ENCODE measurements at places on chromosomes 2 and 18. TPM values are rescaled to one million over a fixed set of nuclear protein-coding genes. Genes with fewer than 3 reads are reported as not detected.

DNA sequence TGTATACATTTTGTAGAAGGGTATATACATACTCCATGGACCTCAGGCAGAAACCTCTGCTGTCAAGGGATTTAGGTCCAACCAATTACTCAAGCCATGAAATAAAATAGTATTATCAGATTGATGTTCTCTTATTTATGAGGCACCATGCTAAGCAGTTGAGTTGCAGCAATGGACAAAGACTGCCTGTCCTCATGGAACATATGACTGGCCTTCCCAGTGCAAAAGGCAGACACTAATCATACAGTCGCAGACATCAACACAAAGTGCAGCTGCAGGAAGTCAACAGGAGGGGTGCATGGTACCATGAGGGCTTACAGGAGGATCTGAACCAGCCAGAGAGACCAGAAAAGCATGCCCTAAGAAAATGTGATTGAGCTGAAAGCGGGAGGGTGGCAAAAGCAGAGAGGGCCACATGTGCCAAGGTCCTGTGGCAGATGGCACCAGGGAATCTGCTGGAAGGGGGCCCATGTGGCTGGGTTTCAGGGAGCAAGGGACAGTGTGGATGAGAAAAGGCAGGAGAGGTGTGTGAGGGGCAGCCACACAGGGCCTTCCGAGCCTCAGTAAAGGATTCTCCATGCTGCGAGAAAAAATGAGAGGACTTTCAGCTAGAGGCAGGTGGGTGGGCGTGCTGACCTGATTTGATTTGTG is 61.4 kb upstream of the RNF152 start:
- no peak overlapping the region for H3K4me3 ChIP-seq
- no peaks in the 10 kb centered on the region for H3K36me3 ChIP-seq
- no peaks in the 10 kb centered on the region for H3K4me1 ChIP-seq
- no peak for DNase-seq
- H3K27ac ChIP-seq: no peak overlapping the region

DNA sequence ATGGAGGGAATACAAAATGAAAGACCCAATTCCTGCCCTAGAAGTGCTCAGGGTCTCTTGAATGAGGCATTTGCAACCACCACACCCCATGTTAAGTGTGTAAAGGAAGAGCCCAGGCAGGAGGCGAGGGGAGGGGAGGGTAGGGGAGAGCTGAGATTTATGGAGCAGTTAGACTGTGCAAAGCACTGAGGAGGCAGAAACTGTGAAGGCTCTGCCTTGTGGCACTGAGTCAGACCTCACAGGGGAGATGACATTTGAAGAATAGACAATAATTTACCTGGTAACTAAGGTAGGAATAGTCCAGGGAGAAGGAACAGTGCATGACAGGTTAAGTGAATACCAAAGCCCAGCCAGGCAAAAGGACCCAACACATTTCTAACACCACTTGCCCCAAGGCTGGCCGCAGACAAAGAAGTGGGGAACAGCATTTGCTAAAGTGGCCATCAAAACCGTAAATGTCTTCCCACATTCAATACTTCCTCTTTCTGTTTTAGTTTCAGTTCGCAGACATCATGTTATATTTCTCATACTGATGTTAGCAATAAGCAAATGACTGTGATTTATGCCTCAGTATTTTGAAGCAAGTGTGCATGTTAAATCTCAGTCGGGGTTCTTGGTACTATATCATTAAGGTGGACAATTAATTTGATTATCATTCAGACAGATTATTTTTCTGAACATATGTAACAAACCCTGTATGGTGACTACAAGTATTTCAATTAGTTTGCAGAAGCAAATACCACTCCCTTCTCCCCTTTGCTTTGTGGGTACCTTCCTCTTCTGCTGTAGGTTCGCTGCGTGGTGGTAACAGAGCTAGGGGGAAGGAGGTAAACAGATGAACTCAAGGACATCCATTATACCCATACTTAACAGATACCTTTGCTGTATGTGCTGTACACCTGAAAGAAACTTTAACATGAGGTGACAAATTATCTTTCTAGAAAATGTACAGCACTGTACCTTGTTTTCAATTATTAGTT is 27.5 kb downstream of the CDH20 start:
- H3K36me3 ChIP-seq: no peaks in the 10 kb centered on the region
- no peaks in the 10 kb centered on the region for H3K4me1 ChIP-seq
- DNase-seq: no peak
- no peak overlapping the region for H3K27ac ChIP-seq
- no peaks in the 10 kb centered on the region for H3K27me3 ChIP-seq
- H3K4me3 ChIP-seq: no peak overlapping the region

DNA sequence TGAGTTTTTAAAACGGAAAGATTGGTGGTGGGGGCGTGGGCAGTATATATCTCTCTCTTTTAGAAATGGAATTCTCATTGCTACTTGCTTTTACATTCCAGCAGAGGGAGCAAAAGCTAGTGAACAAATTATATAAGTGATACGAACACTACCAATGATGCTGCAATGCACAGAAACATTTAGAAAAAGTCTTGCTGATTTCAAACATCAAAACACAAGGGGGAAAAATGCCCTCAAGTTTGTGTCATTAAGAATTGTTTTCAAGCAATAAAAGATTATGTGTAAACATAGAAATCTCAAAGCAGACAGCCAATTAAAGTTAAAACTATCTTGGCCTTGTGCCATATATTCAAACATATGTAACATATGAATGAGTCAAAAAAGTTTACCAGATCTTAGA is 296.3 kb upstream of the KCNJ3 start:
- no peak overlapping the region for H3K27ac ChIP-seq
- H3K4me1 ChIP-seq: no peaks in the 10 kb centered on the region
- H3K36me3 ChIP-seq: no peaks in the 10 kb centered on the region
- DNase-seq: no peak

- DNase-seq: no peak
- no peak overlapping the region for H3K27ac ChIP-seq
- no peaks in the 10 kb centered on the region for H3K36me3 ChIP-seq
- H3K4me3 ChIP-seq: no peak overlapping the region
- H3K27me3 ChIP-seq: no peaks in the 10 kb centered on the region
- H3K4me1 ChIP-seq: peaks cover 7% of the 10 kb centered on the region
Measured at GRCh38 chr2:8855010-8855409, 17.6 kb upstream of the KIDINS220 start.

GRCh38 chr2:189131991-189132390 is 47.6 kb downstream of the COL5A2 start:
- no peaks in the 10 kb centered on the region for H3K27me3 ChIP-seq
- no peaks in the 10 kb centered on the region for H3K36me3 ChIP-seq
- no peak overlapping the region for H3K4me3 ChIP-seq
- no peak overlapping the region for H3K27ac ChIP-seq

GRCh38 chr2:126177479-126177878 is 478.5 kb upstream of the GYPC start:
- H3K27me3 ChIP-seq: no peaks in the 10 kb centered on the region
- H3K36me3 ChIP-seq: no peaks in the 10 kb centered on the region
- DNase-seq: no peak
- no peak overlapping the region for H3K27ac ChIP-seq

GRCh38 chr2:131031875-131032274 is 61.4 kb downstream of the FAM168B start:
- no peak for DNase-seq
- H3K4me1 ChIP-seq: peaks cover 27% of the 10 kb centered on the region

GRCh38 chr2:133952420-133952819 is 301.5 kb upstream of the MGAT5 start:
- peaks cover 9% of the 10 kb centered on the region for H3K4me1 ChIP-seq
- no peak for DNase-seq
- no peak overlapping the region for H3K4me3 ChIP-seq
- no peak overlapping the region for H3K27ac ChIP-seq

- H3K27ac ChIP-seq: no peak overlapping the region
- H3K4me1 ChIP-seq: no peaks in the 10 kb centered on the region
- DNase-seq: no peak
- no peaks in the 10 kb centered on the region for H3K36me3 ChIP-seq
Measured at GRCh38 chr2:129827311-129828090, 152.0 kb upstream of the RAB6C start.

- H3K4me1 ChIP-seq: peaks cover 12% of the 10 kb centered on the region
- peak; percentile 35 for DNase-seq
Measured at GRCh38 chr2:38499548-38500282, 103.0 kb downstream of the HNRNPLL start.

DNA sequence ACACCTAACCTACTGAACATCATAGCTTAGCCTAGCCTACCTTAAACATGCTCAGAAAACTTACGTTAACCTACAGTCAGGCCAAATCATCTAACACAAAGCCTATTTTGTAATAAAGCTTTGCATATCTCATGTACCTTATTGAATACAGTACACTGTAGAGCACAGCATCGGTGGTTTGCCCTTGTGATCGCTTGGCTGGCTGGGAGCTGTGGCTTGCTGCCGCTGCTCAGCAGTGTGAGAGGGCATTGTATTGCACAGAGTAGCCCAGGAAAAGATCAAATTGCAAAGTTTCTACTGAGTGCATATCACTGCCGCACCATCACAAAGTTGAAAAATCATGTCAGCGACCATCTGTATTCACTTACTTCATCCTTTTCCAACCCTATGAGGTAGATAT is 62.3 kb upstream of the NCK2 start:
- H3K27me3 ChIP-seq: no peaks in the 10 kb centered on the region
- H3K27ac ChIP-seq: no peak overlapping the region
- H3K36me3 ChIP-seq: no peaks in the 10 kb centered on the region
- DNase-seq: no peak

DNA sequence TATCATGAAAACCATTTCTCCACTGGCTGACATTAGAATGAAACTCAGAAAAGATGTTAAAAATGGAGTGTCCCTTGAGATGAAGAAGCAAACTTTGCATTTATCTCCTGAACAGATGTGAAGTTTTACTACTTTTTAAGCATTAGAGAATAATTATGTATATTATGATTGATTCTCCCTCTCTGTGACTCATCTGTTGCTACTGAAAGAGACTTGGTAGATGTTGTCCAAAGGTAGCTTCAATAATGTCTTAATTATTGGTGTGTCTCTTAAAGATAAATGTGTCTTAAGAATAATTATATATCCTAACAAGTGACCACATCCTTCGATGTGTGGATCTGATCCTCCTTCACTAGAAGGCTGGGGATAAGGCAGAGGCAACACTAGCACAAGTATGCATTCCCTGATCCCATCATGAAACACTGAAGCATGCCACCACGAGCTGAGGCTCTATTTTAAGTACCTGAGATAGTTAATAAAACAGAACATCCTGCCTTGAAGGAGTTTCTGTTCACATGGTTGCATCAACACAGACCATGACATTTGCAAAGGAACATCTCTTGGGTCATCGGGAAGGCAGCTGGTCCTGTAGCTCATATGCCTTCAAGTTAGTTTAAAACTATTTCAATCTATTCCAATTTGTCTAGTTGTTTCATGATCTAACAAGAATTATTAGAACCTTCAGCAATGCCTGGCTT is 15.5 kb downstream of the RND3 start:
- peaks cover 11% of the 10 kb centered on the region for H3K4me1 ChIP-seq
- H3K27me3 ChIP-seq: no peaks in the 10 kb centered on the region
- H3K27ac ChIP-seq: no peak overlapping the region
- no peak overlapping the region for H3K4me3 ChIP-seq
- no peaks in the 10 kb centered on the region for H3K36me3 ChIP-seq

GRCh38 chr18:57113799-57114420 is 33.0 kb upstream of the BOD1L2 start:
- DNase-seq: no peak
- no peaks in the 10 kb centered on the region for H3K36me3 ChIP-seq
- H3K27ac ChIP-seq: no peak overlapping the region
- no peaks in the 10 kb centered on the region for H3K4me1 ChIP-seq
- H3K4me3 ChIP-seq: no peak overlapping the region
- no peaks in the 10 kb centered on the region for H3K27me3 ChIP-seq

GRCh38 chr2:219169930-219170654 is at the start of gene SLC23A3:
Gene SLC23A3, minus strand, starts transcription at chr2:219170029. Its CDS starts 45 bp downstream, at chr2:219169984.
- peaks cover 28% of the 10 kb centered on the region for H3K36me3 ChIP-seq
- peaks cover 15% of the 10 kb centered on the region for H3K4me1 ChIP-seq
- H3K4me3 ChIP-seq: no peak within 1 kb of the TSS

GRCh38 chr2:40458271-40458794 is 6.4 kb upstream of the SLC8A1 start:
- H3K27me3 ChIP-seq: no peaks in the 10 kb centered on the region
- H3K36me3 ChIP-seq: no peaks in the 10 kb centered on the region
- no peak overlapping the region for H3K4me3 ChIP-seq
- H3K27ac ChIP-seq: no peak overlapping the region
- H3K4me1 ChIP-seq: no peaks in the 10 kb centered on the region
- DNase-seq: no peak

DNA sequence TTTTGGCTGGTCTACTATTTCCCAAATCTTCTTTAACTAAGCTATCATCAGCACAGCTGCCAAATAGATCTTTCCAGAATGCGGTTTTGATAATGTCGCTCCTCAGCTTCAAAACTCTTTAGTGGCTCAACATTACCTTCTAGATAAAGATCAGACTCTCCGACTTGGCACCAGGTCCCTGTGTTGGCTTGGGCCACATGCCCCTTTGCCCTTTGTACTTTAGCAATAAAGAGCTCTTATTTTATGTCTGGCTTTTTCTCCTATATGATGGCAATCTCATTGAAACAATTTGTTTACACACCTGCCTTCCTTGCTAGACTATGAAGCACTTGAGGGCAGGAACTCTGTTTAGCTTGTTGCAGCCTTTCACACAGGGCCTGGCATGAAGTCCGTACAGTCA is 128.9 kb upstream of the GATA6 start:
- H3K27ac ChIP-seq: no peak overlapping the region
- no peak overlapping the region for H3K4me3 ChIP-seq
- H3K27me3 ChIP-seq: no peaks in the 10 kb centered on the region

DNA sequence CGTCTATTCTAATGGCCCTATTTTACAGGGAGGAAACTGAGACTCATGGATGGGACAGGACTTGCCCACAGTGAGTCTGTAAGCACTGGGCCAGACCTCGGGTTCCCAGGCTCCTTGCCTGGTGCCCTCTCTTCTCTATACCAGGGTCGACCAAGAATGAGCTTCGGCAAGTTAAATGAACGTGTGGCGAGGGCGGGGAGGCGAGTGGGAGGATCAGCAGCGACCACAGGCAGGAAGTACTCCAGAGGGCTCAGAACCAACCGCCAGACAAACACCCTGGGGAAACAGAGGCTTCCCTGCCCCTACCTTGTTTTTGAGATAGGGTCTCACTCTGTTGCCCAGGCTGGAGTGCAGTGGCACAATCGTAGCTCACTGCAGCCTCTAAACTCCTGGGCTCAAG is 177.7 kb upstream of the SMAD2 start:
- H3K27me3 ChIP-seq: no peaks in the 10 kb centered on the region
- H3K4me1 ChIP-seq: peaks cover 29% of the 10 kb centered on the region
- no peaks in the 10 kb centered on the region for H3K36me3 ChIP-seq
- no peak overlapping the region for H3K4me3 ChIP-seq

GRCh38 chr2:231866450-231866849 is 59.7 kb downstream of the NPPC start:
- DNase-seq: no peak
- no peak overlapping the region for H3K4me3 ChIP-seq
- no peaks in the 10 kb centered on the region for H3K27me3 ChIP-seq
- H3K4me1 ChIP-seq: no peaks in the 10 kb centered on the region
- H3K36me3 ChIP-seq: no peaks in the 10 kb centered on the region
- no peak overlapping the region for H3K27ac ChIP-seq

- no peak overlapping the region for H3K27ac ChIP-seq
- H3K36me3 ChIP-seq: no peaks in the 10 kb centered on the region
- no peaks in the 10 kb centered on the region for H3K27me3 ChIP-seq
Measured at GRCh38 chr18:45448871-45449270, 166.4 kb upstream of the SLC14A2 start.

GRCh38 chr18:55844382-55844781 is 256.4 kb upstream of the TCF4 start:
- DNase-seq: no peak
- no peaks in the 10 kb centered on the region for H3K36me3 ChIP-seq
- no peak overlapping the region for H3K4me3 ChIP-seq
- H3K27ac ChIP-seq: no peak overlapping the region

IL37 gene
- total RNA-seq: not detected

SLC9A4 gene
- total RNA-seq: not detected

TMEM163 gene
- total RNA-seq: 0.67 TPM

PELI1 gene
- total RNA-seq: 5.2 TPM

ABCB11 gene
- total RNA-seq: 1.2 TPM

FBXO48 gene
- 0.94 TPM for total RNA-seq
